ENCODE measurements at places on chromosomes 12 and 14.

GRCh38 chr12:10012630-10013330 is 2.4 kb downstream of the CLEC12B start:
- no peak for DNase-seq

DNA sequence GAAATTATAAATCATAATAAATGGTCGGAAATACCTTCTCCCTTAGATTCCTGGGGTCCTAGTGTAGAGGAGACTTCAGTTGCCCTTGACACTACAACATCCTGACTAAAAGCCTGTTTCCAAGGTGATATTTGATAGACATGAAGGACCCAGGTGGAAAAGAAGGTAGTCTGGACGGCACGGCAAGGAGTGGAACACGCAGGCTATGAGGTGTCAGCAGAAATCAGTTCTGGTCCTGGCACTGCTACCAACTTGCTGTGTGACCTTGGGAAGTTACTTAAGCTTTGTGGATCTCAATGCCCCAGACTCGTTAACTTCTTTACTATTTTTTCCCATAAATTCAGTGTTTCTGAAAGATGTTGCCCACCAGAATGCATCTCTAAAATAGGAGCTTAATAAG is 36.9 kb upstream of the BCL2L14 start:
- DNase-seq: no peak

GRCh38 chr12:118371321-118372282 is 1.1 kb downstream of the TAOK3 start:
- no peak for DNase-seq

- no peak for DNase-seq
These were observed 139.2 kb downstream of the TGFB3 start for GRCh38 chr14:75842551-75842950.

DNA sequence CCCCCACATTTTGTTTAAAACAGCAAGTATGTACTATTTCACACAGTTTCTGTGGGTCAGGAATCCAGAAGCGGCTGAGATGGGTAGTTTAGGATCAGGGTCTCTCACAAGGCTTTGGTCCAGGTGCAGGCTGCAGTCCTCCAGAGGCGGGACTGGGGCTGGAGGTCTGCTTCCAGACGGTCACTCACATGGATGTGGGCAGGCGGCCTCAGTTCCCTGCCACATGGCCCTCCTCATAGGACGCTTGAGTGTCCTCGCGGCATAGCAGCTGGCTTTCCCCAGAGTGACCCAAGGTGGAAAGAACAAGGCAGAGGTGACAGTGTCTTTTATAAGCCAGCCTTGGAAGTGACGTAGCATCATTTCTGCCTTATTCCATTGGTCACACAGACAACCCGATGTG is 7.9 kb upstream of the C1RL start:
- no peak for DNase-seq

DNA sequence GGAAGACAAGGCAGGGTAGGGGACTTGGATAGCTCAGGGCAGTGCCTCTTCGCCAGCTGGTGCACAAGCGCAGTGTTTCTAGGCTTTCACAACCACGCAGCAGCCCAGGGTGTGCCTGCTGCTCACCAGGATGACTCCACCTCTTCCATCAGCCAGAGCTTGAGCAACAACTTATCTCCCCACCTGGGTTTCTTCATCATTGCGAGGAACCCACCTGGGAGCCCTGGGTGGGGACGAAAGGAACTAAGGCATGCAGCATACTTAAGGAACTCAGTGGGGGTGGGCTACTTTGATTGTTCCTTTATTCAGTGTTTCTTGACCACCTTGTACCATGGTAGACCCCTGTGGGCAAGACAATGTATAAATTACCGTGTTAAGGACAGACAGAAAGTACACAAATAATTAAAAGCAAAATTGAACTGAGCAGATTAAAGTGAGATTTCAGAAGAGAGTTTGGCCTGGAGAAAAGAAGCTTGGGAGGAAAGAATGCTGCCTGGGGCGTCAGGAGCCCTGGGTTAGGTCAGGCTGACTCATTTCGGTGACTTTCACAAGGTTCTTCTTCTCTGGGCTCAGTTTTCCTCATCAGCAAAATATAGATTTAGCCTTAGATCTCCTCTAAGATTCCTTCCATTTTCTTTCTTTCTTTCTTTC is 22.9 kb downstream of the KRT18 start:
- no peak for DNase-seq

DNA sequence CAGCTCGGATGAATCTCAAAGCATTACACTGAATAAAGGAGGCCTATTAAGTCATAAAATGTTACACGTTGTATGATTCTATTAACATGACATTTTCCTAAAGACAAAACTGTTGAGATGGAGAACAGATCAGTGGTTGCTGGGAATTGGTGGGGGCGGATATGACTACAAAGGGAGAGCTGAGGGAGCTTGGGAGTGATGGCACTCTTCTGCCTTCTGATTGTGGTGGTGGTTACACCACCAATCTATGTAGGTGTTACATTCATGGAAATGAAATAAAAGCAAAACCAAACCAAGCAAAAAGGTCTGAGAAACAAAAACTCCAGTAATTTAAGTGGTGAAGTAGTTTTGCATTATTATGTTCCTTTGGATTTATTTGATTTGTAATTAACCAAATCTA is 16.4 kb upstream of the EVL start:
- no peak for DNase-seq

GRCh38 chr14:50677527-50678063 is 9.5 kb upstream of the SAV1 start:
- DNase-seq: no peak

- DNase-seq: no peak
These were observed 216.9 kb upstream of the HMGA2 start for GRCh38 chr12:65607401-65607841.

DNA sequence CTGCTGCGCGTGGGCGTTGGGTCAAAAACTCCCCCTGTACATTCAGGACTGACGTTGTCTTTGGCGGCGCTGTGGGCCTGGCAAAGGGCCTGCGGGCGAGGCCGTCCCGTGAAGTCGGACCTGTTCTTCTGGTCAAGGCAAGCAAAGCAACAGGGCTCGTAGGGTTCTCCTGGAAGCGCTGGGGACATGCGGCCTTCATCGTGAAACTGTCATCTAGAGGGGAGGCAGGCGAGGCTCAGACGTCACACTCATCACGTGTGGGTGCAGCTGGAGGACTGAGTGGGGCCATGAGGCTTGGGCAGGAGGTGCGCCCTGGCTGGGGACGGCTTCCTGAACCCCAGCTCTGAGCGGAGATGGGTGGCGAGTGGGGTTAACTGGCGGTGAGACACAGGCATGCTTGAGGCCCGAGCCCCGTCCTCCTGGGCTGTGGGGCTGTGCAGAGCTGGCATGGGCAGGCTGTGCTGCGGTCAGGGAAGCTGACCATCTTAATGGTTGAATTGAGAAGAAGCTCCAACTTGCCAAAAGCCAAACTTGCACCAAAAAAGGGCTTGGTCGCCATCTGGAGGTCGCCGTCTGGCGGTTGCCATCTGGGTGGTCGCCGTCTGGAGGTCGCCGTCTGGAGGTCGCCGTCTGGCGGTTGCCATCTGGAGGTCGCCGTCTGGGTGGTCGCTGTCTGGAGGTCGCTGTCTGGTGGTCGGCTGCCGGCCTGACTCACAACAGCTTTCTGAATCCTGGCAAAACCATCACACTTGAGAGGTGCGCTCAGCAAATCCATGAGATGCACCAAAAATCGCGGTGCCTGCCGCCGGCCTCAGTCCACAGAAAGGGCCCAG is 66.2 kb downstream of the NOC4L start:
- DNase-seq: no peak

GRCh38 chr14:70002589-70003346 is 123.6 kb downstream of the SMOC1 start:
- no peak for DNase-seq

- DNase-seq: no peak
These were observed 76.6 kb upstream of the CCND2 start for GRCh38 chr12:4196805-4197420.

- DNase-seq: no peak
These were observed 13.6 kb downstream of the BCL11B start for GRCh38 chr14:99258341-99258861.

DNA sequence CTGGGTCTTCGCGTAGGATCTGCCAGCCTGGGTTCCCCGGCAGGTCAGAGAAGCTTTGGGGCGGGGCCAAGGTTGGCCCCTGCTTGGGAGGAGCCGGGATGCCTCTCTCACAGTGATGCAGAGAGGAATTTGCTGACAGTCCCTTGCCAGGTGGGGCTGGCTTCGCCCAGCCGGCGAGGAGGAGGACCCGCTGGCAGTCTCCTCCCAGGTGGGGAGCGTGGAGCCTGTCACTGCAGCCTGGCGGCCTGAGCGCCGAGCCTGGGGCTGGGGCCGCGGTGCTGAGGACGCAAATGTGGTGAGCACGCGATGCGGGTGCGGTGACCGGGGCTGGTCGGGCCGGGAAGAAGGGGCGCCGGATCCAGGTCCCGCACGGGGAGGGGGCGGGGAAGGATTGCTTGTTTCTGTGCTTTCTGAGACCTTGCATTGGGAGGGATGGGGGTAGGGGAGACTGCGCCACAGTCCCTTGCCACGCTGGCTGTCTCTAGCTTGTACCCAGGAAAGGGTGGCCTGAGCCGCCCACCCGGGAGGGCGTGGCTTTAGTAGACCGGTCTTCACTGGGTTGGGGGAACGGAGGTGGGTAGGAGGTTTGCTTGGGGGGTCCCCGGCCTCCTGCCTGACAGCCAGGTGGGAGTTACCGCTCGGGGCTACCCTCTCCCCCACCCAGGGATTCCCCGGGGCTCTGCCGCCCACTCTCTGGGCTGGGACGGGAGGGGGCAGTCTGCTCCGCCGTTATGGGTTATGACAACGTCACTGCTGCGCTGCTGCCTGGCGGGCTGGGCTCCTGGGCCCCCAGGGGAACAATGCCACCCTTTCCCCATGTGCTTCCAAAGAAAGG is at the start of gene TMEM63C:
TSS of gene TMEM63C (plus strand) at position 196 of the 835 bp plus-strand sequence. CDS start 37,016 bp downstream, outside the sequence.
- peak; percentile 96 for DNase-seq

DNA sequence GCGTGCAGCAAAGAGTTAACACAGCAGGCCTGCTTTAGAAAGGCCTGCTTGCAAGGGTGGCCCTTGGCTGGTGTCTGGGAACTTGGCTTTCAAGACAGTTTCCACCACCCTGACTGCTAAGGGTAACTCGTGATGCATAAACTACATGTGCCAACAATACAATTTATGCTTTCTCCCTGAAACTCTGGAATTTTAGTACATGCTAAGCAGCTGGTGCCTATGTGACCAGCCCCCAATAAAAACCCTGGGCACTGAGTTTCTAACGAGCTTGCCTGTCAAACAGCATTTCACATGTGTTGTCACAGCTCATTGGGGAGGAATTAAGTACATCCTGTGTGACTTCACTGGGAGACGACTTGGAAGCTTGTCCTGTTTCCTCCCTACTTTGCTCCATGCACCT is 133.1 kb downstream of the SLC5A8 start:
- no peak for DNase-seq

GRCh38 chr12:122969676-122970075 is 3.4 kb upstream of the ABCB9 start:
- no peak for DNase-seq

- peak; percentile 69 for DNase-seq
These were observed at the start of gene SCN8A for GRCh38 chr12:51591016-51591901. Gene SCN8A, plus strand, starts transcription at chr12:51591233. Its CDS starts 71,585 bp downstream, at chr12:51662818.

- no peak for DNase-seq
These were observed 106.9 kb upstream of the ANO4 start for GRCh38 chr12:100687686-100688085.

DNA sequence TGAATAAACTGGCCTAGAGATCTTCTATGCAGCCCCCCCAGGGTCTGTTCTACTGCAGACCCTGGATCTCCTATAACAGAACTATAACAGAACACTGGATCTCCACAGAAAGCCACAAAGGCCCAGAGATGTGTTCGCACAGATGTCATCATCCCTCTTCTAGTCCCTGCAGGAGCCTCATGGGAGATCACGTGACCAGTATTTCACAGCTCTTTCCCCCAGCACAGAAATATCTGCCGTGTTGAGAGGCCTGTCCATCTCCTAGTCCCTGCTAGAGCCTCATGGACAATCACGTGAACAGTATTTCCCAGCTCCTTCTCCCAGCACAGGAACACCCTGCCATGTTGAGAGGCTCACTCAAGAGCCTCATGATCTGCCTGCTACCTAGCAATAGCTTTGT is 331.7 kb downstream of the NRXN3 start:
- DNase-seq: no peak

- DNase-seq: no peak
These were observed 280.0 kb downstream of the C12orf75 start for GRCh38 chr12:105610459-105610858.

DNA sequence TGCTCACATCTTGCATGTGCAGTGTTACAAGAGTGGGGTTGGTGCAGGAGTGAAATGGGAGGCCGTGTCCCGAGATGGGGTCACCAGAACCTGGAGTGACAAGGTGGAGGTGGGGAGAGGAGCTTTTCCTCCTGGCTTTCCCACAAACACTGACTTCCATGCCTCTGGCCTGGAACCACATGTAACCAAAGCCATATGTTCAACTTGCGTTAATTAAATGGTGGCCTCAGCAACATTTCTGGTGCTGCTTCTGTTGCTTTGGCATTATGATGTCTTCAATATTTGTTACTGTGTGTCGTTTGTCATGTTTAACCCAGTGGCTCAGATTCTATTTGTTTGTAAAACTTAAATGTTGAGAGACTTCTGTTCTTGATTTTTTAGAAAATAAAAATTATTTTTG is 110.2 kb downstream of the VCPKMT start:
- no peak for DNase-seq

DNA sequence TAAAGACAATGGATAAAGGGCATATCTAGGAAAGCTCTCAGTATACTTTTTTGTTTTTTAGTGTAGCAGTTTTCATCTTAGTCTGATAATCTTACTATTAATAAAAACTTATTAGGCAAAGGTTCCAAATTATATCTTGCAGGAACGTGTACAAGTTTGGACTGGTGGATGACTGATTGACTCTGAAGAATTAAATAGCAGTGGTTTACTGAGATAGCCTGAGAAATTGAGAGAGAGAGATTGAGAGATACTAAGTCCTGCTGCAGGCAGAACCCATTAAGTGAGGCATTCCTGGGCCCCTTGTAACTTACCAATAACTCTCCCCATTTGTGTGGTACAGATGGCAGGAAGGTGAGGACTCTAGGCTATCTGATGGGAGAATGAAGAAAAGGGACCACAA is 80.2 kb upstream of the SLC38A2 start:
- no peak for DNase-seq

DNA sequence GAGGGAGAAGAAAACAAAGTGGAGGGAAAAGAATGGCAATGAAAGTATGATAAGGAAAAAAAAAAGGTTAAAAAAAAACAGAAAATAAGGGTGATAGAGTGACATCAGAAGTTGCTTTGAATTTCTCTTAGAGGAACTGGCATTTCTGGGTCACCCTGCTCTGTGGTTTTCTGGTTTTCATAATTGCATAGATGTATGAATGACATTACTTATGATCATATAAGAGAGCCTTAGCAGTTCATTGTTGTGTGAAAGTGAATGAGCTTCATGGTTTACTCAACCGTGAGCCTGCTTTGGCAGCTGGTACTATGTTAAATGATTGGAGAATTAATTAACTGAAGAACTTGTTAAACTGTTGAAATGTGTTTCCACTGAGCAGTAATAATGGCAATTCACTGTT is 336.4 kb upstream of the FBXO33 start:
- peak; percentile 66 for DNase-seq

- DNase-seq: no peak
These were observed 416.6 kb downstream of the GLT1D1 start for GRCh38 chr12:129269756-129270495.
